ENCODE measurements at places on chromosomes 11 and 22. TPM values are rescaled to one million over a fixed set of nuclear protein-coding genes. Genes with fewer than 3 reads are reported as not detected.
A peak's percentile ranks its signal among the peaks of the same experiment; 100 is the strongest.

GRCh38 chr22:24752088-24752623, 22.4 kb downstream of the PIWIL3 start:
- DNase-seq: no peak

DNA sequence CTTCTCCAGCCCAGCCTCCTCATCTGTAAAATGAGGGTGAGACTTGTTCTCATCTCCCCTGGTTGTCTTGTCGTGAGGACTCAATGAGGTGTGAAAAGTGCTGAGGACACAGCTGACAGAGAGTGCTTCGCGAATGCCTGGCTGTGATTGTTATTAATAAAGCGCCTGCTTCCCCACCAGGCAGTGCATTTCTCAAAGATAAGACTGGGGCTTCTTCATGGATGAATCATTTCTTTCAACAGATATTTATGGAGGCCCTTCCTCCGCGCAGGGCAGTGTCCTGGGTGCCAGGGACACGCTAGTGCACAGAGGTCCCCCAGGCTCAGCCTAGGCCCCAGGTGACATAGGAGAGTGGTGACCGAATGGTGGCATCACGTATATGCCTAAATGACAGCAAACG, 34.3 kb upstream of the SHISAL1 start:
- DNase-seq: no peak

DNA sequence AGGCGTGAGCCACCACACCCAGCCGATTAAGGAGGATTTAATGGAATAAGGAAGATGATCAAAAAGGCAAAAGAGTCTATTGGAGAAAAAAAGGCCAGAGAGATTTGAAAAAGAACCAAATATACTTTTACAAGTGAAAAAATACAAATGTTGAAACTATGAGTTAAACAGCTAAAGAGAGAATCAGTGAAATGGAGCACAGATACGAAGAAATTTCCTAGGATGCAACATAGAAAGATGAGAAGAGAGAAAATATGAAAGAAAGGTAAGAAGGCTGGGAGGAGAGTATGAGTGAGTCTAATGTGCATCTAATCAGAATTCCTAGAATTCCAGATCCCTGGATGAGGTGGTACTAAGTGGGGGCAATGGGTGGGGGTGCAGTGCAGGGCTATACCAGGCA, 19.4 kb upstream of the CELSR1 start:
- no peak for DNase-seq

Gene RBM7
- 57.3 TPM for total RNA-seq

- DNase-seq: peak; percentile 89
Measured at GRCh38 chr11:110711776-110712658, at the start of gene ARHGAP20. ARHGAP20 (minus strand) TSS chr11:110712437; CDS start chr11:110712231, 206 bp downstream.

Gene F2
- 0.26 TPM for total RNA-seq

Gene RAB36
- 11.2 TPM for total RNA-seq

- no peak for DNase-seq
Measured at GRCh38 chr22:45925811-45926351, 51.1 kb downstream of the WNT7B start.

Gene MRE11
- 67.8 TPM for total RNA-seq

Gene AHNAK
- 396 TPM for total RNA-seq

Gene RFPL1
- total RNA-seq: not detected

- DNase-seq: peak; percentile 58
Measured at GRCh38 chr11:127675581-127675980, 675.0 kb upstream of the KIRREL3 start.

Gene LRRC74B
- total RNA-seq: 0.97 TPM

GRCh38 chr11:925158-925495, 543 bp upstream of the AP2A2 start:
- DNase-seq: no peak

DNA sequence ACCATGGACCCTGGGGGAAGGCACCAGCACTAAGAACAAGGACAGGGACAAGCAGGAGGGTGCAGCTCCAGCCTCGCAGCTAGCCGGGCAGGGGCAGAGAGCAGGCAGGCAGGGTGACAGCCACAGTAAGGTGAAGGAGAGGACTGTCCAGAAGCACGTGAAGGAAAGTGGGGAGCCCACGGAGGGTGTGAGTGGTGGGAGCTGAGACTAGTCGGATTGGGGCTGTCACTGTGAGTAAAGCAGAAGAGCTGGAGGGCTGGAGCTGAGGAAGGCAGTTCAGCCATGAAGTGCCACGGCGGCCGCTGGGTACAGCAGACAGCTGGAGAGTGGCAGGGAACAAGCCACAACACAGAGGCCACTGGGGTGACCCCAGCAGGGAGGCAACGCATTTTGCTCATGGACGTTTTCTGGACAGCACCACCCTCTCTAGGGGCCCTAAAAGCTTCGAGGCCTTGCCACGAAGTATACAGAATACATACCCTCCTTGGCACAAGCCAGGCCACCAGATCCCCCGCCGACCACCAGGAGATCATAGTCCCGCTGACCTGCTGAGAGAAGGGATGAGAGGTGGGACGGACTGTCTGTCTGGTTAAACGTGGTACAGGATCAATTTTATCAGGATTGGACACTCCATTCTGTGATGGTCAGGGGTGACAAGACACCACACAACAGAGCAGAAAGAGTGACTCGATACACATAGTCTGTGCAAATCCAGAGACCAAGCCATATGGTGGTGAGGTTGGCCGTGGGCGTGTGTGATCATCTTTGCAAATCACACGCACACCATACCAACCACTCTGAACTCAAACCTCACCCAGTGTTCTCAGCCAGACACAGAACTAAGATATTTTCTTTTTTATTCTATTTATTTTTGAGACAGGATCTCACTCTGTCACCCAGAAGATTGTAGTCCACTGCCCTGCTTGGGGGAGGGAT, 10.8 kb upstream of the COMT start:
- DNase-seq: no peak

DNA sequence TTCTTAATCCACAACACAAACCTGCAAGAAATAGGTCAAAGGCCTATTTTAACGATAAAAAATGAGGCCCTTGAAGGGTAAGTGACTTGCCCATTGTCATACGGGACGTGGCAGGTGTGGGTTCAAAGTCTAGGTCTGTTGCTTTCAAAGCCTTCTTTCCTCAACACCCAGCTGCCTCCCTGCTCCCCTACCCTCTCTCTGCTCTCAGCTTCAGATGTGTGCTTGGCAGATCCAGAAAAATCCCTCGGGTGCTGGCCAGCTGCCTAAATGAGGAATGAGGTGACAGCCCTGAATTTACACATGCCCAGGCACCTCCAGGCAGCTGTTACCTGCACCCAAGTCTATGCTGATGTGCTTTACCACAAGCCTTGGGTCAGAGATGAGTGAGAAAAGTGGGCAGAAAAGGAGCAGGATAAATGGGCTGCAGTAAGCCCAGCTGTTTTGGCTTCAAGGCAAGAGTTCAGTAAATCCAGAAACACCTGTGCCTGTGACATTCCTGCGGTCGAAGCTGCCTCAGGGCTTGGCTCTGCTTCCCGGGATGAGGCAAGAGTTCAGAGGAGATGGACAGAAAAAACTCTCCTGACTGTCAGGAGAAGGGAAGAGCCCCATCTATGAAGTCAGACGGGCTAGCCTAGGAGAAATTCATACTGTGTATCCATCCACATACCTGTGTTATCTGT, 49.9 kb upstream of the LDLRAD3 start:
- DNase-seq: no peak

DNA sequence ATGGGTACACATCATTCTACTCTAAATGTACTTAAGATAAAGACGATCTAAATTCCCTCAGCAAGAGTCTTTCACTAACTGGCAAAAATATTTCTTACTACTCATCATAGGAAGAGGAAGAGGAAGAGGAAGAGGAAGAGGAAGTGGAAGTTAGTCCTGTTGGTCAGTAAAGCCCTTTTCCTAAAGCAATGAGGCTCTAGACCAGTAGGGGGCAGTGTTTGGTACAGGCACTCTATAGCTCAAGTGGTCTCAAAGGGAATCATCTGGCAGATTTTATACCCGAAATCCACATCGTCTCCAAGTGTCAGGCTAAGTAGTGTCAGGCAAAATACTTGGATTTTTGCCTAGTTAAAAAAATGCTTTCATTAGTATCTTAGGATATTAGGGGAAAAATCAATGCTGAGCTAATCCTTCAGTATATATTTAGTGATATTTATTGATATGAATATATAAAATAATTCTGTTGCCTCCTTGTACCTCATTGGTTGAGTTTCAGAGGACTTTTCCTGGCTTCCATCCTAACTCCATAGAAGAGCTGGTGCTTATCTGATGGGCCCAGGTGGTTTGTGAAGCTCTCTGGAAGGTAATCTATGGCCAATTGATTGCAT, 7.7 kb downstream of the BLID start:
- peak; percentile 60 for DNase-seq

DNA sequence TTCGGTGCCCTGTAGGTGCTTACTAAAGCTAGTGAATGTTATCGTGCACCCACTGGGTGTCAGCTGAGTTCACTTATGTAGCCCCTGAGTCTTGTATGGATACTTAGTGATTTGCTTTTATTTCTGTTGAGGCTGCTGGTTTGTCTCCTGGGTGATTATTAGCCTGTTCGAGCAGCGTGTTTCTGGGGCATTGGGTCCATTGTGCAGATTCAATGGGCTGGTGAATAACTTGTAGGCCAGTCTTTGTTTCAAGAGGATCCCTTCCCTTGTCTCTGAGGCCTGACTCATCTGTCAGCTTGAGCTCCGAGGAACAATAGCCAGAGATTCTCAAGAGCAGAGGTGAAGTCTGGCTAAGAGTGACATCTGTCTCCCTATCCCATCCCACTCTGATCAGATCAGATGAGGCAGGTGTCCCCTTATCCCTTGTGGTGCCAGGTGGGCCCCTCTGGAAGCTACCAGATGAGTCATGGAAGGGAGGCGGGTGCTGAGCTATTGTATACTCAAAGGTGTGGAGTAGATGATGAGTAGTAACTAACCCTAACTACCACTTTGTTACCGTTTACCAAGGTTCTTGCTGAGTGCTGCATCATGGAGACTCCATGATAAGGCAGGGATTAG, 3.7 kb downstream of the MIAT start:
- no peak for DNase-seq

- no peak for DNase-seq
Measured at GRCh38 chr22:49797706-49798105, 30.0 kb downstream of the BRD1 start.

Gene CALCB
- total RNA-seq: 0.25 TPM

- DNase-seq: no peak
Measured at GRCh38 chr11:120747850-120748814, 236.6 kb downstream of the GRIK4 start.

Gene HINFP
- total RNA-seq: 21.2 TPM

Gene PLA2G3
- total RNA-seq: 17.4 TPM

GRCh38 chr11:112024178-112024772, 933 bp upstream of the DLAT start:
- DNase-seq: peak; percentile 8

DNA sequence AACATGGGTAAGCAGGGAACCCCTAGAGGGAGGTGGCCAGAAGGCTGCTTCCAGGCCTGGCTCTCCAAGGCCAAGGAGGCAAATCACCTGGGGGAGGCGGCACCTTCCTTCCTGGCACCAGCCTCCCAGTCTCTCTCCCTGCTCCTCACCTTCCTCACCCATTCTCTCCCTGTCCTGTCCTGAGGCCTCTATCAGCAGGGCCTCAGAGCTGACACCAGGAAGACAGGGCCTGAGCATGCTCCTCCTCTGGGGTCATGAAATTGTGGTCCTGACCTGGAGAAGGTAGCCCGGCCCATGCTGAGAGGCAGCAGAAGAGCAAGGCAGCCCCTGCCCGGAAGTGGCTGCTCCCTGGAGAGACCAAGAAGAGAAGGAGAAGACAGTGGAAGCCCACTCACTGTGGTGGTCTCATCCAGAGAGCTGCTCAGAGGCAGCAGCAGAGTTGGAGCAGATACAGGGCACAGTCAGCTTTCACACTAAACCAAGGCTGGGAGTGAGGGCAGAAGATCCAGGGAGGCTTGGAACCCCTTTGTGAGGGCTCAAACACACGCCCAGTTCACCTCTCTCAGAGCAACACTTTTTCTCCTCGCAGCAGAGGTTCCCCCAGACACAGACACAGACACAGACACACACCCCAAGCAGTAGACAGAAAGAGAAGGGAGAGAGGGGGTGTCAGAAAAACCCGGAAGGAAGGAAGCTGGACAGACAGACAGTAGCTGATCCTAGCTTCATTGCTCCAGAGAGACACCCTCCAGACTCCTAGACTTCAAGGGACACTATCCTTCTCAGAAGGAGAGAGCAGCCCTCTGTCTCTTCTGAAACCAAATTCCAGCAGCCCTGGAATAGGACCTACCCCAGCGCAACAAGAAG, 1.8 kb downstream of the BCL9L start:
- DNase-seq: no peak

DNA sequence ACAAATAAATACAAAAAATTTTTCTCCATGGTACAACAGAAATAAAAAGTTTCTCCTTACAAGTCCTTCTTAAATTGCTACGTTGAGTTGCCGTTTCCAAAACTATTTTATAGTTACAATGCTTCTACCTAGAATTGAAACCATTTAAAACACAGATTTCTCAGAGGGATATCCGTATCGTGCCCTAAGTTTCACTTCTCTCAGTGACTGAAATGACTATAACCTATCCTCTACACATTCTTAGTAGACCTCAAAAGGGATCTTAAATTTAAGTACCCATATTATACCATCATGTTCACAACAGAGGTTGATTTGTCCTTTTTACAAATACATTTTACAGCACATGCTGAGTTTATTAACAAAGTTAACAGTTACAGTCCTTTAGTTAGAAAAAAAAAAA, 44.1 kb downstream of the USP28 start:
- no peak for DNase-seq

Gene TRIM48
- not detected for total RNA-seq

- DNase-seq: no peak
Measured at GRCh38 chr22:26708256-26709009, 51.0 kb downstream of the MIAT start.

GRCh38 chr11:69192301-69192721, 36.6 kb downstream of the SMIM38 start:
- no peak for DNase-seq

- DNase-seq: no peak
Measured at GRCh38 chr11:92848578-92848977, 120.9 kb upstream of the MTNR1B start.

Gene APOA4
- total RNA-seq: not detected

Gene BTBD18
- total RNA-seq: not detected

- peak; percentile 50 for DNase-seq
Measured at GRCh38 chr11:78149646-78150045, 10.2 kb upstream of the ALG8 start.

All from lung (tissue), 17 donors.